Adipocyte (in vitro differentiated cells): ENCODE measurements at places on chromosomes 7 and 10.
A peak's percentile ranks its signal among the peaks of the same experiment; 100 is the strongest.

DNA sequence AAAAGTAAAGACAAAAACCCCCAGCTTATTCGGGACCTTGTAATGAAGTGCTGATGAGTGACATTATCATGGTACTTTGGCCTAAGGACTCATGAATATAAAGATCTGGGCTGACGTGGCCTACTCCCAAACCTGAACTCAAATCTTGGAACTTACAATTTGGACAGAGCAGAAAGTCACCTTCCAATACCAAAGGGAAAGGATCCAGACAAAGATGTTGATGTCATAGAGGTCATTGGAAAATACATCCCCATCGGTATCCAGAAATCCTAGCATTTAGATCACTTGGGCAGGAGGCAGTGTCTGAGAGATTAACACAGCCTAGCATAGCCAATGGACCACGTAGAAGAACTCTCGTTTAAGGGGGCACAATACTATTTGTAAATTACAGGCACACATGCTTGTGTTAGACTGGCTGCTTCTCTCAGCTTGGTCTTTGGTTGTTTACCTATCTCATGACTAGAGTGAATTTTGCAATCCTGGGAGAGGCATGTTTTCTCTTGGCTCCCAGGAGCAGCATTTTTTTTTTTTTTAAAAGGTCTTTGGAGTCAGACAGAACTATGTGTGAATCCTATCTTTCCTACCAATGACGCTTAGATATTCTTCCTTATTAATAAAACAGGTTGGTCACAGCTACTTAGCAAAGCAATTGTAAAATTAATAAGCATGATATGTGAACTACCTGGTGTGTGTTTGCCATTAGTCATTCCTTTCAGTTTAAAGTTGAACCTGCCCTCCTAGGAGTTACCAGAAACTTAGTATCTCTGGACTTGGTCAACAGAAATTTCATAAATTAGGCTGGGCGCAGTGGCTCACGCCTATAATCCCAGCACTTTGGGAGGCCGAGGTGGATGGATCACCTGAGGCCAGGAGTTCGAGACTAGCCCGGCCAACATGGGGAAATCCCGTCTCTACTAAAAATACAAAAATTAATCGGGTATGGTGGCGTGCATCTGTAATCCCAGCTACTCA lies 27.8 kb upstream of the MRPS33 start:
- DNase-seq = peak; percentile 28

DNA sequence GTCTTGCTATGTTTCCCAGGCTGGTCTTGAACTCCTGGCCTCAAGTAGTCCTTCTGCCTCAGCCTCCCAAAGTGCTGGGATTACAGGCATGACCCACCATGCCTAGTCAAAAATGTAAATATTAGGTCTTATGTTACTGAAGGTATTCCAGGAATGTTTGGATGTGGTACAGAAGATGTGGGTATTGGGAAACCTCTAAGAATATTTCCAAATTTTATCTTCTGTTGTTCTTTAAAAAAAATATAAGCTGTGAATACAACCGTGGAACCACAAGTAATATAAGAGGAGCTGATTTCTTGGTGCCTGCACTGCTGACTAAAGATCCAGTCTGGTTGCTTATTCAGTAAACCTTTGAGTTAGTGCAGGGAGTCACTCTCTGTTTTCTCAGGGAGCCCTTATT lies 178.3 kb downstream of the AUTS2 start:
- DNase-seq = peak; percentile 78

DNA sequence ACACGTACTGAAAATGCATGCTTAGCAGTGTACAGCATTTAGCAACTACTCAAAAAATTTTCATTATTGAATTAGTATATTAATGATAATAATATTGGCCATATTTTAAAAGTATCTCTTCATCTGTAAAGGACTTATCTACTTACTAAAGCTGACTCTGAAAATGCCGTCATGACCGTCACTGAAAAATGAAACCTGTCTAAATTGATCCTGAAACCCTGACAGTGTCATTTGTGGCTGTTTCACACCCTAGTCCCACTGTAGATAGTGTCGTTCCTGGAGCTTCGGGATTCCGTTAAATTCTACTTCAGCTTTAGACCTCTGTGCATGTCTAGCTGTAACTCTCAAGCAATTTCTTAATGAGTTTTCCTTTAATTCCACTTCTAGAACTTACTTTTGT lies 35.8 kb upstream of the EZH2 start:
- no peak for DNase-seq

GRCh38 chr7:43363035-43363791 lies 219.7 kb upstream of the STK17A start:
- peak; percentile 57 for DNase-seq

DNA sequence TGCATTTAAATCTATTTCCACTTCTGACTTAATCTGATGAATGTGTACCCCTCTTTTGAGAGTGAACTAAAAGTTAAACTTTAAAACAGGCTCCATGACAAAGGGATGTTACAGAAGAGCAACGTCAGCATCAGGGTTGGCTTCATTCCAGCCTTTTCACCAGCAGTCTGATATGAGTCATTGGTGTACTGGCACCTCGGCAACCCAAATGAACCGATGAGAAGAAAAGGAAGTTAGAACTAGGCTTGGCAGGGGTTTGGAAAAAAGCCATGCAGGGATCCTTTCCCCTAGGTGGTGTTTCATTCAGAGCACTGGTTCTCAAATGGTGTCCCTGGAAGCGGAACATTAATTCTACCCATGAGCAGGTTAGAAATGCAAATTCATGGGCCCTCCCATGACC lies 53.6 kb downstream of the SEC61G start:
- peak; percentile 24 for DNase-seq

GRCh38 chr10:57657164-57657765 lies 610.4 kb downstream of the IPMK start:
- peak; percentile 77 for DNase-seq

- DNase-seq = no peak
These were observed 28.2 kb downstream of the LYZL1 start for GRCh38 chr10:29317027-29317420.

GRCh38 chr7:64101943-64102655 lies 56.9 kb downstream of the ZNF727 start:
- no peak for DNase-seq

- DNase-seq = no peak
These were observed 261.5 kb upstream of the NPSR1 start for GRCh38 chr7:34396437-34397064.

- DNase-seq = no peak
These were observed 24.0 kb upstream of the NANOS1 start for GRCh38 chr10:119005362-119006043.

DNA sequence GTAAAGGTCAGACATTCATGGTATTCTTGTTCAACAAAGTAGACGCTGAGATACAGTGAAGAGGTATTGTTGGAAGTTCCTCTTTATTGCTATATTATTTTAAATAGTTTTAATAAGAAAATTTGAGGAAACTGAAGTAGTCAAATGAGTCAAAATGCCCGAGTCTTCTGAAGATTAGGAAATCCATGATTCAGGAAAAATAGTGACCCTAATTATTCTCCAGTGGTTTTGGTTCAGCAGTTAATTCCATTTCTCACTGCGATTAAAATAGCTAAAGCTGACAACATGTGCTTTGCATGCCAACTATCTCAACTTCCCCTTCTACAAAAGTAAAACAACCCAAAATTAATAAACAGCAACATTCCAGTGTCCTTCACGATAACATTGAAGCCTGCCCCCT lies 32.7 kb upstream of the PFKP start:
- no peak for DNase-seq

DNA sequence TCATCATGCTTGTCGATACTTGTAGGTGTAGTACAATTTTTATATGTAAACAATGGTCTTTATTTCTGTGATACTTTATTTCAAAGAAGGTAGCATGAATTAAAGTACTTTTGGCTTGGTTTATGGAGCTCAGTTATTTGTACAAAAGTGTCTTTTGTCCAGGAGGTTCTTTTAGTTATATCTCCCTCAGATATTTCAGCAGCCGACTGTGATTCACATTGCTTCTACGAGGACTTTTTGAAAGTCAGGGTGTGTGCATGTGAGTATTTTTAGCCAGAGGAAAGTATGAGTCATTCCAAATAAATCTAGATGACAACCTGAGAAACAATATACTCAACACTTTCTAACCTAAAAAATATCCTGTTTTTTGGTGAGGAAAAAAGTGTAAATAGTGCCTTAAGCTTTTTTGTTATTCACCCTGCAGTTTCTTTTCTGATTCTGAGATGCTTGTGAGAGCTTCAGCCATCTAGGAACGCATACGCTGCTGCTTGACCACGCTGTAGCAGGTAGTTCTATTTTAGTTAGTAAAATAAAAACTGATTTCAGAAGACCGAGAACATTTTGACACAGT lies 595 bp upstream of the SUN1 start:
- DNase-seq = peak; percentile 91

DNA sequence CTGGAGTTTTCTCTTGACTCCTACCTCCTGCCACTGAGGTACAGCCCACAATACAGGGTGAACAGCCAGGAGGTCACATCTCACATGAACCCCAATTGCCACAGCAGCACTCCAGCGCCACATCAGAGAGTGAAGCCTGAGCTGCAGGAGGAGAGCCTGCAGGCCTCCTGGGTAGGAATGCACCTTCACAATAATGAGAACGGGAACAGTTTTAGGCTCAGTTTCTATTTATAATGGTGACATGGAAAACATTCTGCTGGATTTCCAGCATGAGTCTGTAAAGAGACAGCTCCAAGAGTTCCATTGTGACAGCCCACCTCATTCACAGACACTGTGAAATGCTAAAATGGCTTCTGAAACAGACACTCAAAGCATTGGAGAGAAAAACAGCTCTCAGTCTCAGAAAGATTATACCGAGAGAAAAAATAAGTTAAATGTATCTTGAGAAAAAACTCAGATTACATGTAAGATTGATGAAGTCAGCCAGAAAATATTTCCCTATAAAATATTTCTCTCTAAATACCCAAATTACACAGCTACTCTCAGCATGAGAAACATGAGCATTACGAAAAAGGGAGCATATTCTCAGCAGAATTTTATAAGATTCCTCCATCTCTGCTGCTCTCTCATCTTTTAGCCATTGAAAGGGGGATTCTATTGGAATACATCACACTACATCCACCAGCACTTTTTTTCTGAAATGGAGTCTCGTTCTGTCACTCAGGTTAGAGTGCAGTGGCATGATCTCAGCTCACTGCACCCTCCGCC lies 11.3 kb downstream of the ZNF680 start:
- DNase-seq = peak; percentile 53

DNA sequence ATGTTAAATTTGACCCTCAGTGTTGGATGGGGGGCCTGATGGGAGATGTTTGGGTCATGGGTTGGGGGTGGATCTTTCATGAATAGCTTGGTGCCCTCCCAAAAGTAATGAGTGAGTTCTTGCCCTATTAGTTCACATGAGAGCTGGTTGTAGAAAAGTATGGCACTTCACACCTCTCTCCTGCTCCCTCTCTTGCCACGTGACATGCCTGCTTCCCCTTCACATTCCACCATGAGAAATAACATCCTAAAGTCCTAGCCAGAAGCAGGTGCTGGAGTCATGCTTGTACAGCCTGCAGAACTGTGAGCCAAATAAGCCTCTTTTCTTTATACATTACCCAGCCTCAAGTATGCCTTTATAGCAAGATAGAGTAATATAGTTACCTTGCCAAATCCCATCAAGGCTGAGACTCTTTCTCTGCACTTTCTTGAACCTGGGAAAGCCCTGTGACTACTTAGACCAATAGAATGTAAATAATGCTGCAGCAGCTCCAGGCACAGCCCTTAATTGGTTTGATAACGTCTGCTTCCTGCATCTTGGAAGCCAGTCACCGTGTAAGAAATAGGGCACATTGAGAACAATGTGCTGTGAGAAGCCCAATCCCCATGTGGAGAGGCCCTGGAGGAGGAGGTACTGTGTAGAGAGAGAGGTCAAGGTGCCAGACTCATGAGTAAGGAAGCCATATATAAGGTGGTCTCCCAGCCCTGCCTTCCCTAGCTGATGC lies 88.0 kb upstream of the NAMPT start:
- DNase-seq = no peak

GRCh38 chr7:41702635-41703371 lies at the start of gene INHBA:
TSS of gene INHBA (minus strand) at chr7:41703090. CDS start at chr7:41700374, 2,716 bp downstream.
- DNase-seq = peak; percentile 89

GRCh38 chr10:125964558-125964957 lies 68.2 kb downstream of the FANK1 start:
- no peak for DNase-seq

- DNase-seq = no peak
These were observed 130.9 kb downstream of the MAD1L1 start for GRCh38 chr7:2101630-2102374.

DNA sequence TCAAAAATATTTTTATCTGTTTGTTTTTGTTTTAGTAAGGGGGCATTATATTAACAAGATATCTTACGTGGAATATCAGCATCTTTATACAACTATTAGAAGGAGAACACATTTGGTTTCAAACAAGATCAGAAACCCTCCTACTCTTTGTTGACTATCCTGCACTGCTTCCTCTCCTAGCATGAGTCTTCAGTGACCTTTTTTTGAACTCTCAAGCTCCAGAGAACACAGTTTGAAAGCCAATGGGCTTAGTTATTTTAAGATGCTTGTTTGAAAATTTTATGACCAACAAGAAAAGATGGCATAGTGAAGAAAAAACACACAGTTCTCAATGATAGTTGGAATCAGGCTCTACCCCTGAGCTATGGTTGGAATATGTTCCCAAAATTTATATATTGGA lies 37.2 kb upstream of the RTKN2 start:
- peak; percentile 7 for DNase-seq

GRCh38 chr7:94414481-94414880 lies 19.8 kb downstream of the COL1A2 start:
- DNase-seq = peak; percentile 70

GRCh38 chr7:101536232-101536631 lies 92.9 kb downstream of the MYL10 start:
- DNase-seq = no peak

GRCh38 chr10:122707535-122707934 lies 7.9 kb upstream of the C10orf120 start:
- DNase-seq = no peak

DNA sequence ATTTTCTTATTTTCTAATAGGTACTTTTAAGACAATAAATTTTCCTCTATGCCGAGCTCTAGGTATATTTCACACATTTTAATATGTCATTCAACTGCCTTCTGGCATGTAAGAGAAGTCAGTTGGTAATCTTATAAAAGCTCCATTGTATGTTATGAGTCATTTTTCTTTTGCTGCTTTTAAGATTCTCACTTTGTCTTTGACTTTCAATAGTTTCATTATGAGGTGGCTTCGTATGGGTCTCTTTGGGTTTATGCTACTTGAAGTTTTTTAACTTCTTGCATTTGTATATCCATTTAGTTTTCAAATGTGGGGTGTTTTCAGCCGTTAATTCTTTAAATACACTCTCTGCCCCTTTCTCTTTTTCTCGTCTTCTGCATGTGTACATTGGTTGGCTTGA lies 80.5 kb downstream of the ABCA13 start:
- DNase-seq = no peak

GRCh38 chr10:119896061-119896655 lies 3.6 kb downstream of the SEC23IP start:
- DNase-seq = peak; percentile 83

GRCh38 chr7:31705377-31705776 lies 18.4 kb downstream of the PPP1R17 start:
- no peak for DNase-seq
